ENCODE measurements at places on chromosomes 4 and X.

DNA sequence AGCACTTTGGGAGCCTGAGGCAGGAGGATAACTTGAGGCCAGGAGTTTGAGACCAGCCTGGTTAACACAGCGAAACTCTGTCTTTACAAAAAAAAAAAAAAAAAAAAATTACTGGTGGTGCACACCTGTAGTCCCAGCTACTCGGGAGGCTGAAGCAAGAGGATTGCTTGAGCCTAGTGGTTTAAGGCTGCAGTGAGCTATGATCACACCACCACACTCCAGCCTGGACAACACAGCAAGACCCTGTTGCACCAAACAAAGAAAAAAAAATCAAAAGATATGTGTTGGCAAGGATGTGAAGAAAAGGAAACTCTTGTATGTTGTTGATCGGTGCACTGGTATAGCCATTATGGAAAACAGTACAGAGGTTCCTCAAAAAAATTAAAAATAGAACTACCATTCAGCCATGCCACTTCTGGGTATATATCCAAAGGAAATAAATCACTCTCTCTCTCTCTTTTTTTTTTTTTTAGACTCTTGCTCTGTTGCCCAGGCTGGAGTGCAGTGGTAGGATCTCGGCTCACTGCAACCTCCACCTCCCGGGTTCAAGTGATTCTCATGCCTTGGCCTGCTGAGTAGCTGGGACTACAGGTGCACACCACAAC, 15.2 kb downstream of the SH3D19 start:
- DNase-seq: no peak

- no peak for DNase-seq
These were observed 19.9 kb downstream of the FGFBP1 start for GRCh38 chr4:15918484-15919129.

DNA sequence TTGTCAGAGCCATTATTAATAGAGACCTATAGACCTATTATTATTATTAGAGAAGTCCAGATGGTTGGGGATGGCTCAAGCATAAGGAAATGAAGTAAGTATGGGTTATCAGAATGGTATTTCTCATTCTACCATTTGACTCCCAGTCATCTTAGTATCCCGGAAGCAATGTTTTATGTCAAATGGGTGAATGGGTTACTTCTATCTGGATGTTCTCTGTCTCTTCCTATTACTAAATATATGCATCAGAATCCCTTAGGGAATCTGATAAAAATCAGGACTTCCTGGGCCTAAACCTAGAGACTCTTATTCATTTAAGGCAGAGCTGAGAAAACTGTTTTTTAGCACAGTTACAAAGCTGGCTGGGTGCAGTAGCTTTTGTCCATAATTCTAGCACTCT, 149.9 kb downstream of the SLC10A7 start:
- DNase-seq: no peak

- DNase-seq: no peak
These were observed 111.7 kb downstream of the NFKB1 start for GRCh38 chr4:102612824-102613366.

GRCh38 chrX:110536816-110537215, 178.2 kb downstream of the RTL9 start:
- DNase-seq: no peak

DNA sequence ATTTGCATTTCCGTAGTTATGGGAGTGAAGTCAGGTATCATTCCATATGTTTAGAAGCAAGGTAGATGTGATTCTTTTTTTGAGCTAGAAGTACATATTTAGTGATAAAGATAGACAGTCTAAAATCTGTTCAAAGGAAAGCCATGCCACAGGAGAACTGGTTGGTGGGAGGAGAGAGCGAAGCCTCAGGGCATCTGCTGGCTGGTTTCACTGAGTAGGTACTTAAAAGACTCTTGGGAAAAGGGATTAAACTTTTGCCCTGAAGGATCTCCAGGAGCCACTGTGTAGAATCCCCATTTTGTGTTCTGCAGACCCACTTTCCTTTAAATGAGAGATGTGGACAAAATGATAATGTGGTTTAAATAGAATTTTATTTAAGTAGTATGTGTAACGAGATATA, 89.6 kb downstream of the SHROOM2 start:
- DNase-seq: no peak

DNA sequence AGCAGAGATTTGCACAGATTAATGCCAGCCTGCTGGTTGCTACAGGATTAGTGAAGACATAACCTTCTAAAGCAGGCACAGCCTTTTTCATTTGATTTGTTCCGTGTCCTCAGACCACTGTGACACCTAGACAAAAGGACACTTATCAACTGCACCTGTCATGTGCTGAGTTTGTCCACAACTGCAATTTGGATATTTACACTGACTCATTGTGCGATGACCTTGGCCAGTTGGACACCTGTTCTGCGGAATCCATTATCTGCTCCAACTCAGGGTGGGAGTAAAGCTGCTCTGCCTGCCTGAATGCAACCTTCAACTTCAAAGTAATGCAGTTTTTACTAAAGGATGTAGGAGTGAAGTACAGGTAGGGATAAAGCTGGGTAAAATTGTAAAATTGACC, 4.1 kb upstream of the NR0B1 start:
- peak; percentile 9 for DNase-seq

GRCh38 chr4:120491481-120491880, 424.8 kb upstream of the MAD2L1 start:
- DNase-seq: no peak

- DNase-seq: no peak
These were observed 37.4 kb upstream of the HEPH start for GRCh38 chrX:66126662-66127061.

GRCh38 chr4:160595646-160596045, 1492.8 kb downstream of the RAPGEF2 start:
- no peak for DNase-seq

DNA sequence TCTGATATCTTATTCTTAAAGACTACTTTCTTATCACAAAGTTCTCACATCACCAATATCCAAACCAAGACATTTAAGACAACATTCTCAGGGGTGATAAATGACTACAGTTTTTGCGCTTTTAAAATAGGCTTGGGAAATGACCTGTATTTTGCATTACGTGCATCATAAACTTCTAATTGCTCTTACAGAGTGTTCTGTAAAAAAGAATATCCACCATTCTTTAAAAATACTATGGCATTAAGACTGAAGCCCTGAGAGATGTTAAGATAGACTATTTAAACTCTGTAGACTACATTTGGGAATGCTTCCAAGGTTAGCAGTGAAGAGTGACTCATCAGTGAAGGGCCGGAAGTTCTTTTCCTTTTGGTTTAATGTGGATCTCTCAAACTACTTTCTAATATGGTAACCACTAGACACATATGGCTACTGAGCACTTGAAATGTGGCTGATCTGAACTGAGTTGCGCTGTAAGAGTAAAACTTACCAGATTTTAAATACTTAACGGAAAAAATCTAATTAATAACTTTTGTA, 518.8 kb upstream of the FTHL17 start:
- no peak for DNase-seq

Measured in NCI-H1092 (cell line).